Activated CD4-positive, alpha-beta T cell treated with anti-CD3 and anti-CD28 coated beads for 1 hour (primary cell): ENCODE measurements at places on chromosomes 3 and 15.

DNA sequence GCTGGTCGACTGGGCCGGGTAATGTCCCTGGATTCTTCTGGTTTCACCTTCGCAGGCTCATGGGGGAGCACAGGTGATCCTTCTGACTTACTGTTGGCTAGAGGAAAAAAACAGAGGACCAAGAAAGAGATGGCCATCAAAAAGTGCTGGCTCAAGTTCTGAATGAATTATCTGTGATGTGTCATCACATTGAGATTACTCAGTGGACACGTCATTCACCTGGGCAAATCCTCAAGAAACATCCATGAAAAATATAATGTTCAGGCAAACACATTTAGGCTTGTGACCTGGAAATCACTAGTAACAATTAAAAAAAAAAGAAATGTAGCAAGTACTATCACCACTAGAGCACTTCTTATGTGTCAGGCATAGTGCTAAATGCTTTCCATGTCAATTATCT, 81.5 kb upstream of the SLC2A2 start:
- no peak for DNase-seq

DNA sequence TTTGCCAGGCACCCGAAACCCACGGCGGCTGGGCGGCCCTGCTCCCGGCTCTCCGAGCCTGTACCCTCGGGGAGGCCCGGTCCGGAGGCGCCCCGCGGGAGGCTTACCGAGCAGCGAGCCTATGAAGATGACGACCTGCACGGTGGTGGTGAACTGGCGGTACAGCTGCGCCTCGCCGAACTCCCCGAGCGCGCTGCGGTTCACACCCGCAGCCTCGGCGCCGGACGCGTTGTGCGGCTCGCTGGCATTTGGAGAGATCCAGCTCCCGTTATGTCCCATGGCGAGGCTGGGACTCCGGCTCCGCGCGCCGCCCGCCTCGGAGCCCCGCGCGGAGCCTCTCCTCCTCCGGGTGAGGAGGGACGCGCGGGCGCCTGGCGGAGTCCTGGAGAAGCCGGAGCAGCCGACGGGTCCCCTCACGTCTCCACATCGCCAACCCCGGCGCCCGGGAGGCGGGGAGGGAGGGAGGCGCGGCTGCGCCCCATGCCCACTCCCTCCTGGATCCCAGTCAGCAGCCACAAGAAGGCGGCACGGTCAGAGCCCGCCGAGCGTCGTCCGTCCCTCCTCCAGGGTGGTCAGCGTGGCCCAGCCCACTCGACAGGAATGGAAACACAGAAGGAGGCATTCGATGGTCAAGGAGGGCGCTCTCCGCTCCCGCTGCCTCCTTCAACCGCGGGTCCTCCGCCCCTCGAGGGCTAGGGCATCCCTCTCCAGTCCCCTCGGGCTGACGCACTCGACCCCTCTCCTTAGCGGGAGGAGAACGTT, at the start of gene GPR176:
GPR176 (minus strand) TSS at position 519 of the 762 bp plus-strand sequence; CDS start at position 279, 240 bp downstream.
- peak; percentile 9 for DNase-seq

DNA sequence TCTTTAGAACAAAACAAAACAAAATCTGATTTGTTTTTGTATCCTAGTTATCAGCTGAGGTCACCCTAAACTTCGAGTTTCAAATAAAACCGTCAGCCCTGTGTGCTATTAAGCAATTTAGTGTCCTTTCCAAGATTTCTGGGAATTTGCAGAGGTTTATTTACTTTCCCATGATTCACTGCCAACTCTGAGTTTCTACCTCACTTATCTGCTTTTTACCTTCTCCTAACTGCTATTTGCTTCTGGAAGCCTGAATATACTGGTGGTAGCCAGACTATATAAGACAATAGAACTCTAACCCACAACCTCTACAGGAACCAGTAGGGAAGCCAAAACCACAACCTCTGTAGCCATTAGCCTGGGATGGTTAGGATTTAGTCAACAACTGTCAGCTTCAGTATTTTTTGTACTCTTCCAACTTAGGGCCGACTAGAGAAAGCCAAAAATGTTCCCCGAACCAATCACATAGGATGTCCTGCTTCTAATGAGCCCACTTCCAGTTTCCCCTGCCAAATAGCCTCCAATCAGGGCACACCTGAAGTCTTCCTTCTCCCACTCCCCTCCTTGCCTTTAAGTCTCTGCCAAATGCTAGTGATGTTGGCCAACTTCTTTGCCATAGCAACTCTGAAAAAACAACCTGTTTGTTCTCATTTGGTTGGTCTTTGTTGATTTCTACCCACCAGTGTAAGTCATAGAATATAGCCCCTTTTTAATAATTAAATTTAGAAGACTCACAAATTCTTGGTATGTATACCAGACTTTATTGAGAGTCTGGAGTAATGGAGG, 273.1 kb downstream of the ULK4 start:
- no peak for DNase-seq

GRCh38 chr3:13525827-13526625, 22.9 kb upstream of the FBLN2 start:
- no peak for DNase-seq

DNA sequence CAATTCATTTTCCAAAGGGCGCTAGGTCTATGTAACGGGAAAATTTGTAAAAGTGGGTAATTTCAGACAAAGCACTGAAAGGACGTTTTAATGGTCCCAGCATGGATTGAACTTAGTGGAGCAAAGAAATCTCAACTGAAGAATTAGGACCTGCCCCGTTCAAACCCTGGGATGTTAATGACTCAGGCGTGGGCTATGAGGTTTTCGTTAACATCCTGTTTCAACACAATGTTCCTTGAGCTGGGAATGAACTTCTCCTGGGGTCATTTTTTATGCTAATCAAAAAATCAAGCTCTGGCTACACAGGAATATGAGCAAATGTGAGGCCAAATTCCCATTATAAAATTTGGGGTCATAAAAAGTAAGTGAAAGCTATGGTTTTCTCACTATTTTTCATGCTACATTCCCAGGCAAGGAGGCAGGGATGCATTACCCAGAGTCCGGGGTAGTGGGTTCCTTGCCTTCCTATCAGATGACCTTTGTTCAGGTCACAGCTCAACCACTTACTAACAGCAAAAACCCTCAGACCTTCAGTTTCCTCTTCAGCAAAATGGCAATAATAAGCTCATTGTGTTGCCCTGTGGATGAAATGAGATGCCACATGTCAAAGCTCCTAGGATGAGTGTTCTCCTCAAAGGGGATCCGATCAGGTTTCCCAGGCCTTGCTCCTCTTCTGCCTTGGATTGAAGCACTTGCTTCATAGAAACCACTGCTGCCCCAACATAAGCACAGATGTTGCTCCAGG, 271.4 kb downstream of the ARRDC4 start:
- no peak for DNase-seq

GRCh38 chr3:146803745-146804144, 198.6 kb upstream of the PLSCR5 start:
- no peak for DNase-seq

DNA sequence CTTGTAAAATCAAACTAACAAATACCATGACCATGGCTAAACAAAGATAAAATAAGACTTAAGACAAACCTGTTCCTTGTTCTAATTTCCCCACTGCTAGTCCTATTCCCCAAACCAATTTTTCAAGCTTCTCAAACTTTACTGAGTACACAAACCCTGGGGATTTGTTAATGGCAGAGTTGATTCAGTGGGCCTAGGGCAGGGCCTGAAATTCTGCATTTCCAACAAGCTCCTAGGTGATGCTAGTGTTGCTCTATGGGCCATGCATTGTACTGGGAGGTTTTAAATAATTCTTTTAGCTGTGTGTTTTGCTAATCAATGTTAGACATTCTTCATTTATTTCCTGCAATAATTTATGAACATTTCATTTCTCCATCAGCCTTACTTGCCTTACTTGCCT, 13.3 kb upstream of the CCR9 start:
- no peak for DNase-seq

- DNase-seq, result no peak
Measured at GRCh38 chr15:83978588-83978987, 257.0 kb upstream of the GOLGA6L4 start.

- DNase-seq, result no peak
Measured at GRCh38 chr15:68034081-68034480, 20.0 kb upstream of the PIAS1 start.

GRCh38 chr3:94928921-94929320, 866.1 kb downstream of the NSUN3 start:
- DNase-seq, result no peak

GRCh38 chr3:48474619-48475018, 28.1 kb downstream of the ATRIP start:
- DNase-seq, result no peak

GRCh38 chr3:118809696-118810498, 224.7 kb downstream of the IGSF11 start:
- DNase-seq, result no peak

DNA sequence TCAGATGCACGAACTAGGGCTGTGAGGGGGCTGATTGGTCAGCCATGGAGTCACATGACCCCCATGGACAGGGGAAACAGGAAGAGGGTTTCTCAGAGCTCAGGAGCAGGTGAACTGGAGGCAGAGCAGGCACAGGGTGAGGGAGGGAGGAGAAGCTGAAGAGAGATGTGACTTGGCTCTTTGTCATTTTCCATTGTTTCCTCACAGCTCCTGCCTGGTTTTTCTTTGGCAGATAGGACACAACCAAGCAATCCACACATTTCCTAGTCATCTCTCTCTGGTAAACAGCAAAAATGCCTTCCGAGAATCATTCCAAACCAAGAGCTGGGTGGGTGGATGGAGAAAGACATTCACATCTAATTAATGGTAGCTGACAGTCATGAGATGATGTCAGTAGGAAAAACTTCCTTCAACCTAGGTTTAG, 43.4 kb upstream of the LMCD1 start:
- DNase-seq, result no peak

GRCh38 chr3:157409516-157409915, 27.1 kb upstream of the PTX3 start:
- DNase-seq, result no peak

DNA sequence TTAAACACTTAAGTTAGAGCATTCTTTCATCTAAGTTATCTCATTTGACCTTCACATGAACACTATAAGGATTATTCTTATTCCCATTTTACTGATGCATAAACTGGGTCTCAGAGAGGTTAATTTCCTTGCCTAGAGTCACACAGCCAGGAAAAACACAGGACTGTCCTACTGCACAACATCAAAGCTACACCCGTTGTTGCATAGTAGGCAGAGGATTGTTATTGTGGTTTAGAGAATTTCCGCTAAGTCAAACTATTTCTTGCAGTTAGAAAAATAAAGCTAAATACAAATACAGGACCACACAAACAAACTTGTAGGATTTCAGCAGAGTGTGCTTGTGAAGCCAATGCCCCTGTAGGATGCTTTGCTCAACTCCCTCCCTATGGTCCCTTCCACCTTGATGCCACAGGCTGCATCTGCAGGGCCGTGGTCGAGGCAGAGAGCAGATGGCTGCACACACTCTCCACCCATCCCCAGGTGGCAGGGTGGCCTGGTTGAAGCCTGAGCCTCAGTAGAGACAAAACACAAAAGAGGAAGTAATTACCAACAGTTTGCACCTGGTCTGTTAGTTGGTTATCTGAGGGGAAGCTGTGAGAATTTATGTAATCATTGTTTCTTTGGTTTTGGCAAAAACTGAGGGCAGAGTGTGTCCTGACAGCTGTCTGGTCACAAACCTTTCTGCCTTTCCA, 41.1 kb upstream of the SKOR1 start:
- DNase-seq, result no peak

- DNase-seq, result no peak
Measured at GRCh38 chr3:31358473-31359070, 174.2 kb upstream of the STT3B start.

DNA sequence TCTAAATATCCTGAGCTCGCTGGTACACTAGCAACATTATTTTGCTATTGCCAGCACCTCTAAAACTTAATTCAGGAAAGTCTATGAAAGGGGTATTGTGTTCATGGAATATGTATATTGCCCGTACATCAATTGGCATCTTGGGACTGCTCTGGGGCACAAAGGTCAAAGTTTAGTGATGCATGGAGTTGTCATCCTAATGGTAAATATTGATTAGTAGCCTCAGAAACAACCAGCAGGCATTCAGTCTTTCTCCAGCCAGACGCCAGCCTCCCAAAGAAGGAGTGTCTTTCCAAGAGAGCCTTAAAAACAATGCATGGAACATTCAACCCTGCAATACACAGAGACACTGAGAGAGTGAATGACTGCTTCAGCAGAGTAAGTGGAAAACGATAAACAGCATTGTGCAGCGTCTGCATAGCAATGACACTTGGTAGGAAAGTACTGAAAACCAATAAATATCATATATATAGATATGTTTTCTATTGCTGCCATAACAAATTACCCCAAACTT, 377.3 kb downstream of the SHQ1 start:
- DNase-seq, result no peak

GRCh38 chr3:148697306-148698189, at the start of gene AGTR1:
Gene AGTR1, plus strand, starts transcription at chr3:148697903. Its CDS starts 43,133 bp downstream, at chr3:148741036.
- DNase-seq, result no peak

DNA sequence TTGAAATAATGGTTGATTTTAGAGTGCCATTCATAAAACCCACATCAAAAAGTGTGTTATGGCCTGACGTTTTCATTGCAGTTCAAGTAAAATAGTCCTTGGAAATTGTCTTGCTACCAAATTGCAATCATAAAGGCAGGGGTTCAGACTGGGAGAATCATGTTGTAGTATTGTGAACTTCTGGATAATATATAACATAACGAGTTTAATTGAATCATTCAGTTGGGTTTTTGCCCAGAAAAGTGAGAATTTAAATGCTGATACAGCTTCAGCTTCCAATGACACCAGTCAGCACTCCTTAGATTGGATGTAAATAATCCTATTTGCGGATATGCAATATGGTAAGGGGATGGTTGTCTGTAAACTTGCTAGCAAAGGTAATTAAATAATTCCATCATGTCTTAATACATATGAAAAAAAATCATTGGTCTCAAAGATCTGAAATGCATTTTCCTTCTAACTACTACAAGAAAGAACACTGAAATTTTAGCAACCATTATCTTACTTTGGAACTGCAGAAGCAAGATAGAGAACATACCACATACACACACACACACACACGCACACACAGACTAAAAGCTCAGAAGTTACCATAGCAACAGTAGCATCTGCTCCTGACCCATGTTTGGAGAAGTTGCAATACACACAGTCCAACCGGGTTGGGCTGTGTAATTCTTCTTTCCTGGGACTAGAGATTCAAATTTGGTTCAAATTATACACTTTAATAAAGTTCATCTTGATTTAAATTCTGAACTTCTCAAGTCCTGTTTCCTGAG, 686.2 kb upstream of the NR2F2 start:
- DNase-seq, result no peak

GRCh38 chr3:155747286-155747945, 2.5 kb upstream of the PLCH1 start:
- DNase-seq, result no peak

- DNase-seq, result no peak
Measured at GRCh38 chr3:46714728-46715506, 2.8 kb downstream of the PRSS50 start.

DNA sequence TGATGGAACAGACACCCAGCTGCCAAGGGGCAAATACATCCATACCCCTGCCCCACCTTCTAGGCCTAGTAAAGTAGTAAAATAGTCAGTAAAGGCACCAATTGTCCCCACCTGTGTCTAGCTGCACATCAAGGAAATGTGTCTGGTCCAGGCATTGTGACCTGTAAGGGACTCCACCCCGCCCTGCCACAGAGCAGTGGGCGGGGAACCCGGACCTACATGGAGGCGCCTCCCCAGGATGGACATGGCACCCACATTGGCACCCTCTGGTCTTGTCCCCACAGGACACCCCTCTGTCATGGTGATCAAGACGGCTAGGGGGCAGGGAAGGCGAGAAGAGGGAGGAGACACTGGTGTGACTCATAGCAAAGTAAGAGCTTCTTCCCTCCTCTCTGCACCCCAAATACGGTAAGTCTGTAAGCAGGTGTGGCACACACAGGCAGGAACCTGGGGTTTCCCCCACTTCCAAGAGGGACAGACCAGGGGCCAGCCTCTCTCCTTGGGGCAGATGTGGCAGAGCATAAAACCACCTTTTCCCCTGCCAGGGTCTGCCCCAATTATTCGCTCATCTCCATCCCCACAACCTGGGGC, 13.5 kb upstream of the LINGO1 start:
- DNase-seq, result no peak
